SJSA1 (cell line): ENCODE measurements at places on chromosomes 6 and 20. TPM values are rescaled to one million over a fixed set of nuclear protein-coding genes. Genes with fewer than 3 reads are reported as not detected.

KCNK16 gene
- not detected in 2 replicates for total RNA-seq

- no peak for DNase-seq
- no peak overlapping the region for H3K27ac ChIP-seq
- H3K4me1 ChIP-seq = no peaks in the 10 kb centered on the region
- no peaks in the 10 kb centered on the region for H3K36me3 ChIP-seq
Observed at GRCh38 chr6:120872262-120872578, 462.1 kb downstream of the TBC1D32 start.

DNA sequence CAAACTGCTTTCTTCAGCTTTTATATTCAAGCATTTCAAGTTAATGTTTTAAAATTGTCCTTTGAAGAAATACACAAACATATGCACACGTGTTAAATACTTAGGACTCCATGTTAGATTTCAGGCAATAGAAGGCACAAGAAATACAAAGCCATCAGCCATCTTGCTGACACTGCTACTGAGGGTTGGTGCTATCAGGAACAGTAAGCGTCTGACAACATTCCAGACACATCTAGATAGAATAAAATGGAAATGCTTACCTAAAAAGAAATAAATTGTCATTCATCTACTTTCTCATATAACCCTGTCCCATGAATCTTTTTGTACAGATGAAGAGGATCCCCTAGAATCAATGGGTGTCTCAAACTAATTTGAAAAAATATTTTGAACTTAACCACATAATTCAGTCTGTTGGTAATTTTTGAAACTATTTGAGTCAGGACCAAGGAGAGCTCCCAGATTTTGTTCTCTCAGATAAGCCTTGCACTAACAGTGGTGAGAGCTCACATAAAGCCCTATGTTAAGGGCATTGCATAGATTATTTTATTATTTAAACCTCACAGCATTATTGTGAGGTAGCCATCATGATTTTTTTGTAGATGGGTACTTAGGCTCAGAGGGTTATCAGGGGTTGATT, 631.1 kb upstream of the POU3F2 start:
- no peaks in the 10 kb centered on the region for H3K27me3 ChIP-seq
- no peaks in the 10 kb centered on the region for H3K36me3 ChIP-seq
- no peak for DNase-seq
- no peaks in the 10 kb centered on the region for H3K4me1 ChIP-seq
- H3K4me3 ChIP-seq = no peak overlapping the region

DNA sequence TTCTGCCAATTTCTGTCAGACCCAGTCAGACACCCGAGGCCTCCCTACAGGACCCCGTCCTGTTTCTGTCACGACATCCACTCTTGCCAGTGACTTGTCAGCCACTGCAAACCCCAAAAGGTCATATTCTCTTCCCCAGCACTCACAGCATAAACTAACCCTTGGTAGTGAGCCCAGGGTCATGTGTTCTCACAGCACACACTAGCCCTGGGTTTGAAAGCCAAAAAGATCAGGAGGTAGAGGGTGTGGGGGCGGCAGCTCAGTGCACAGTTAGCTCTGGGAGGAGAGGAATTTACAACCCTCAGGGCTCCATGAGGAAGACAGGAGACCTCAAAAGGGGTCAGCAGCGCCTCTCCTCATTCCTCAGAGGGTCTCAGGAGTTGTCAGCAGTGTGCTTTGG, 9.9 kb upstream of the SNX9 start:
- no peaks in the 10 kb centered on the region for H3K27me3 ChIP-seq
- H3K27ac ChIP-seq = peak overlapping the region; percentile 38
- no peak for DNase-seq
- H3K36me3 ChIP-seq = no peaks in the 10 kb centered on the region

- peaks cover 11% of the 10 kb centered on the region for H3K27me3 ChIP-seq
- no peak overlapping the region for H3K4me3 ChIP-seq
- DNase-seq = no peak
- H3K27ac ChIP-seq = no peak overlapping the region
Observed at GRCh38 chr6:451336-451735, 59.8 kb downstream of the IRF4 start.
